ENCODE measurements at places on chromosomes 5 and 9.

- DNase-seq, result no peak
These were observed 1.6 kb downstream of the BASP1 start for GRCh38 chr5:17219006-17219422.

DNA sequence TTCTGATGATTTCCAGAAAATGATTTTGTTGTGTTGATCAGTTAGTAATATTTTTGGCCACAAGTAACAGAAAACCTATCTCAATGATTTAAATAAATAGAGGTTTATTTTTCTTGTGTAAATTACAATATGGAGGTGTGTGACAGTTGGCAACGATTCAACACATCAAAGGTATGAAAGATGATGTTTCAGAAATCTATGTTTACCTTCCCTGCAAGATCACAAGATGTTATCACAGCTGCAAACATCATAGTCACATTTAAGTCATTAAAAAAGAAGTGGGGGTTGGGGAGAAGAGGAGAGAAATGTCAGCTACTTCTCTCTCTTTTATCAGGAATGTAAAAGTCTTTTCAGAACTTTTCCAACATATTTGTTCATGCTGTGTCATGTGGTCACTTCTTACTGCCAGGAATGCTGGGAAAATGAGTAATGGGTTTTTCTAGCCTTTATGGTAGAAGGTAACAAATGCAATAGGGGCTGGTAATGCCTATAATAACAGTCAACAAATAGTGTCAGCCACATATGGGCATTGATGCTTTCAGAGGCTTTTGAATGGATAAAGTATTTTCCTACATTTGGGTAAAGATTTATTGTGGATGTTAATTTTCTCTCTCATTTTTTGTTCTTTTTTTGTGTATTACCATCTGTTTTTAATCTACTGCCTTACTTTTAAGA, 742.7 kb downstream of the TLE1 start:
- no peak for DNase-seq

DNA sequence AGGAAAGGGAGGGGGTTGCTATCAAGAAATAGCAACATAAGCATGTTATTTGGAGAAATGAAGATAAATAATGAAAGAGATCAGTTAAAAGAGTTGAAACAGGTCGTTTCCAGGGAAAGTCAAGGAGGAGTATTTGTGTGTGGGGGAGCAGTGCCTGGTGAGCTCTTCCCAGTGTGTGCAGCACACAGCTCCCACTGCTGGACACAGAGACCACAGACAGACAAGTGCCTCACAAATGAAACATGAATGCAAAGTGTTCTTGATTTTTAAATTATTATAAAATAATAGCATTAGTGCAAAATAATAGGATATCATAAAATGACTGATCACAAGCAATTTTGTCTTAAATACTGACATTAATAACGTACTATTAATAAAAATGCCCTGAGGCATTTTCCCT, 40.8 kb downstream of the LIFR start:
- DNase-seq, result no peak

GRCh38 chr9:69674112-69674685, 2.0 kb upstream of the APBA1 start:
- DNase-seq, result no peak

GRCh38 chr9:14027116-14027800, 286.7 kb downstream of the NFIB start:
- no peak for DNase-seq

Data from GDM1 (cell line).